ENCODE measurements at places on chromosomes 7 and 10.

DNA sequence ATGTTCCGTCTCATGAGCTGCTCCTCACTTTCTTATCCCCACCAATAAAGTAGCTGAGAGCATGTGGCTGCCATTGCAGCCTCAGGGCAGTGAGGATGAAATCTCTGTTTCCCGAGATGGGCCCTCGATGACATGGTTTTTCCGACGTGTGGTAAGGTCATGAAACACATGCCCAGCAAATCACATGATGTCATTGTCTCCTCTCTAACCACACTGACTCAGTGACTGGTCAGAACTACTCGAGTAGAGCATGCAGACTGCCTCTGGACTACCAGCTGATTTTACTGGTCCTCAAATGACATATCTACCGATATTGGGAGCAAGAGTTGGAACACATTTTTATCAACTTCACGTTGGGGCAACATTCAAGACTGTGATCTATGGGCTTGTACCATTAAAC, 786.1 kb downstream of the CNTNAP2 start:
- H3K4me1 ChIP-seq, result no peaks in the 10 kb centered on the region
- no peaks in the 10 kb centered on the region for H3K36me3 ChIP-seq
- no peak for DNase-seq
- H3K27me3 ChIP-seq, result no peaks in the 10 kb centered on the region
- H3K4me3 ChIP-seq, result no peak overlapping the region

- no peak overlapping the region for H3K27ac ChIP-seq
- no peaks in the 10 kb centered on the region for H3K4me1 ChIP-seq
- no peaks in the 10 kb centered on the region for H3K27me3 ChIP-seq
- DNase-seq, result no peak
These were observed 30.8 kb upstream of the SMNDC1 start for GRCh38 chr10:110335314-110336064.

DNA sequence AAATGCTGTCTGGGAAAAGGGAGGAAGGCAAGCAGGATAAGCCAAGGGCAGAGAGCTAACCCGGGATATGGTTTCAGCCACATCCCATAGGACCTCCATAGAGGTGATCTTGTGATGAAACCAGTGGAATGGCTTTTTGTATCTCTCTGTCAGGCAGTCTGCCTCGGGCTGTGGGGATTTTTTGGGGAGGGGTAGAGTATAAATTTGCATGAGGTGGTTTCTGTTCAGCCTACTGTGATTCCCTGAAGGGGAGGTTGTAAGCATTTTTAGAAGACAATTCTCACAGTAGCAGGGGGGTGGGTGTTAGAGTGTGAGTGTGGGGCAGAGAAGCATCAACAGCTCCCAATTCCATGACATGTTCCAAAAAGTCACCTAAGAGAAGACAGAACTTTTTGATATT, 11.8 kb downstream of the OR9A2 start:
- no peak for DNase-seq
- no peaks in the 10 kb centered on the region for H3K36me3 ChIP-seq
- no peak overlapping the region for H3K4me3 ChIP-seq
- H3K4me1 ChIP-seq, result no peaks in the 10 kb centered on the region
- H3K27ac ChIP-seq, result no peak overlapping the region

DNA sequence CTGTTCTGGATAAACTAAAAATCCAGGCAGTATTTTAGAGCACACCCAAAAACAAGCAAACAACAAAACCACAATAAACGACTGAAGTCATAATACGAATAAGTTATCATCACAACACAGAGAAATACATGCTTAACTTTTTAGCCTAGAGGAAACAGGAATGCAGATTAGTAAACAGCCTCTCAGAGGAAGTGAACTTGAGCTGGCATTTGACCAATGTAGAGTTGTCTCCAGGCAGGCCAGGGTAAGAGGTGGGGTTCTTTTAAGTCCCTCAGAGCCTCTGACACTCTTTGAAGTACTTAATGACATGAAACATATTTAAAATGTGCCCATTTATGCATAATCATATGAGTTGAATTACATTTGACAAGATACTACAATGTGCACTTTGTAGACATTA, 43.3 kb upstream of the PLXDC2 start:
- no peaks in the 10 kb centered on the region for H3K4me1 ChIP-seq
- no peaks in the 10 kb centered on the region for H3K27me3 ChIP-seq
- DNase-seq, result no peak
- H3K4me3 ChIP-seq, result no peak overlapping the region

- H3K27me3 ChIP-seq, result no peaks in the 10 kb centered on the region
- H3K4me1 ChIP-seq, result no peaks in the 10 kb centered on the region
- H3K36me3 ChIP-seq, result no peaks in the 10 kb centered on the region
- H3K27ac ChIP-seq, result no peak overlapping the region
- no peak for DNase-seq
- H3K4me3 ChIP-seq, result no peak overlapping the region
These were observed 8.8 kb upstream of the FGL2 start for GRCh38 chr7:77208416-77208815.

- DNase-seq, result no peak
- H3K27ac ChIP-seq, result no peak overlapping the region
- H3K27me3 ChIP-seq, result no peaks in the 10 kb centered on the region
- H3K4me1 ChIP-seq, result peaks cover 20% of the 10 kb centered on the region
- no peaks in the 10 kb centered on the region for H3K36me3 ChIP-seq
- H3K4me3 ChIP-seq, result no peak overlapping the region
These were observed 124.7 kb downstream of the CUBN start for GRCh38 chr10:17004801-17005380.

DNA sequence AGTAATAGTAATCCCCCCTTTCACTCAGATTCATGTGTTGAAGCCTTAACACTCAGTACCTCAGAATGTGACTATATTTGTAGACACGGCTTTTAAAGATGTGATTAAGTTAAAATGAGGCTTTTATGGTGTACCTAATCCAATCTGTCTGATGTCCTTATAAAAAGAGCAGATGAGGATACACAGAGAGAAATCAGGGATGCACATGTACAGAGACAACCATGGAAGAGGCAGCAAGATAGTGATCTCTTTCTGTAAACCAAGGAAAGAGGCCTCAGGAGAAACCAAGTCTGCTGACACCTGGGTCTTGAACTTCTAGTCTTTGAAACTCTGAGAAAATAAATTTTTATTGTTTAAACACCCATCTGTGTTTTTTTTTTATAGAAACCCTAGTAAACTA, 44.0 kb upstream of the ZNF365 start:
- no peaks in the 10 kb centered on the region for H3K36me3 ChIP-seq
- no peaks in the 10 kb centered on the region for H3K4me1 ChIP-seq
- H3K27me3 ChIP-seq, result no peaks in the 10 kb centered on the region
- no peak for DNase-seq

GRCh38 chr7:12985228-12985627, 297.8 kb downstream of the ARL4A start:
- no peak overlapping the region for H3K27ac ChIP-seq
- DNase-seq, result no peak
- H3K27me3 ChIP-seq, result no peaks in the 10 kb centered on the region
- no peaks in the 10 kb centered on the region for H3K4me1 ChIP-seq

GRCh38 chr7:108345710-108346336, 110.4 kb downstream of the NRCAM start:
- no peaks in the 10 kb centered on the region for H3K4me1 ChIP-seq
- no peak for DNase-seq
- H3K27me3 ChIP-seq, result no peaks in the 10 kb centered on the region

DNA sequence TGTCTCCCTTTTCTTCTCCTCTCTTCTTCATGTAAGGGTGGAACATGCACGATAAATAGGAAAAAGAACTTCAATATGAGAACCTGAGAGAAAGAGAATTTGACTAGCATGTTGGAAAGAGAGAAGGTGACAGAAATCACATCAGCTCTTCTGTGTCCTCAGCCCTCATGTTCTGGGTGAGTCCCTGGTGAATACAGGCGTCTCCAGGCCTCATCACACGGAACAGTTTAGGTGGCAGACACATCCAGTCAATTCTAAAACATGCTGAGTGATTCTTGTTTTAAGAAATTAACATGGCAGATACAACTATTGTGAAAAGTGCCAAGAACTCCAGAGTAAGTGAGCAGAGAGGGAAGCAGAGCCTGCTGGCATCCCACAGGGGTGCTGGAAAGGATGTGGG, 96.1 kb downstream of the FAM107B start:
- DNase-seq, result no peak
- no peaks in the 10 kb centered on the region for H3K27me3 ChIP-seq
- H3K4me3 ChIP-seq, result no peak overlapping the region
- no peaks in the 10 kb centered on the region for H3K36me3 ChIP-seq
- H3K4me1 ChIP-seq, result no peaks in the 10 kb centered on the region

DNA sequence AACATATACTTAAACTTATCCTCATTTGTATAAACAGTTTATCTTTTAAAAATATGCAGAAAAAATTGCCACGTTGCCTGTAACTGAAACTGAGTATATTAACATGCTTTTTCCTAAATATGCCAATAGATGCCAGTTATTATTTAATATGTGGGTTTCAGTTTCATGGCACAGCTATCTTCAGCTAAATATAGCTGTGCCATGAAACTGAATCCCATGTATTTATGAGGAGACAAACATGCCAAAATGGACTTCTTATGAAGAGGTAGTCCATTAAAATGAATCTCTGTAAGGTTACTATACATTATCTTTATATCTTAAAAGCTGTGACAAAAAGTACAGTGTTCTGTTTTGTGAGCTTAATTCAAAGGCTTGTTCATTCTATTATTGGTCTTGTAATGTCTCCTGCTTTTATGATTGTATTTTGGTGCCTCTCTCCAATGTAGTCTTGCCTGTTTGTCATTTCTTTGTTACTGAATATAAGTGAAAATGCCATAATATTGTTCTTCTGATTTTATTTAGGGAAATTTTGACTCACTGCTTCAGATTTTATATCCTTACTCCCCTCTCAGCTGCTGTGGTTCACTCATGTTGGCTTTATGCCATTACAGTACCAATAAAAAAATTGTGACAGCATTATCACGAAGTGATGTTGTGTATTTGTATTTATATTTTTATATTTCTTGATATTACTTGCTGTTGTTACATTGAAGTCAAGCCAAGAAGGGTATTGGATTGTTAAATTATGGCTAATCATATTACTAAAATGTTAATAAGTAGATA, 34.3 kb upstream of the CACNA2D1 start:
- H3K36me3 ChIP-seq, result no peaks in the 10 kb centered on the region
- no peak for DNase-seq
- H3K27me3 ChIP-seq, result no peaks in the 10 kb centered on the region

GRCh38 chr10:99859585-99859984, 77.1 kb downstream of the ABCC2 start:
- no peaks in the 10 kb centered on the region for H3K27me3 ChIP-seq
- no peaks in the 10 kb centered on the region for H3K4me1 ChIP-seq
- no peak overlapping the region for H3K27ac ChIP-seq
- no peak for DNase-seq

GRCh38 chr10:103845972-103846371, 9.4 kb downstream of the SH3PXD2A start:
- H3K4me1 ChIP-seq, result peaks cover 13% of the 10 kb centered on the region
- H3K36me3 ChIP-seq, result no peaks in the 10 kb centered on the region
- no peaks in the 10 kb centered on the region for H3K27me3 ChIP-seq
- peak overlapping the region; percentile 11 for H3K4me3 ChIP-seq

GRCh38 chr7:16479591-16479990, 14.1 kb upstream of the SOSTDC1 start:
- H3K4me3 ChIP-seq, result no peak overlapping the region
- H3K36me3 ChIP-seq, result no peaks in the 10 kb centered on the region
- no peaks in the 10 kb centered on the region for H3K27me3 ChIP-seq
- no peaks in the 10 kb centered on the region for H3K4me1 ChIP-seq
- H3K27ac ChIP-seq, result no peak overlapping the region
- no peak for DNase-seq

DNA sequence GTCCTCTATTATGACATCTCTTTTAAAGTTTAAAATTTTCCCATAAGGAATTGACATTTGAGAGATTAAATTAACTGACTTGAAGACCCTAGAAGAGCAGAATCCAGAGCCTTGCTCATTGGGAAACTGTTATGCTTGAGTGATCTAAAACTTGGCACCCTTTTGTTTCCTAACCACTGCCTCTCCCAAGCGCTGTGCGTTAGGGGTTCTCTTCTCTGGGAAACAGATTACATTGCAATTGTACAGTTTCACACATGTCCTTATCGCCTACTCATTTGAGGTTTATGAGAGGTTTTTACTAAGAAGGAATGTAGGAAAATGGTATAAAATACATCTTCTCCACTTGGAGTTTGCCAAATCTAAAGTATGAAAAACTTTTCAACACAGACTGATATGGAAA, 126.8 kb upstream of the AMPH start:
- H3K4me3 ChIP-seq, result no peak overlapping the region
- H3K4me1 ChIP-seq, result no peaks in the 10 kb centered on the region
- H3K36me3 ChIP-seq, result peaks cover 37% of the 10 kb centered on the region
- no peaks in the 10 kb centered on the region for H3K27me3 ChIP-seq

- no peak overlapping the region for H3K4me3 ChIP-seq
- H3K36me3 ChIP-seq, result no peaks in the 10 kb centered on the region
- no peak overlapping the region for H3K27ac ChIP-seq
These were observed 29.4 kb downstream of the CHST15 start for GRCh38 chr10:124063750-124064603.

GRCh38 chr7:33009734-33010133, 52.5 kb downstream of the FKBP9 start:
- no peaks in the 10 kb centered on the region for H3K4me1 ChIP-seq
- no peak overlapping the region for H3K27ac ChIP-seq
- H3K36me3 ChIP-seq, result peaks cover 23% of the 10 kb centered on the region

- DNase-seq, result no peak
- H3K4me1 ChIP-seq, result no peaks in the 10 kb centered on the region
- H3K36me3 ChIP-seq, result no peaks in the 10 kb centered on the region
- H3K27ac ChIP-seq, result no peak overlapping the region
- no peak overlapping the region for H3K4me3 ChIP-seq
These were observed 371.4 kb downstream of the GRM8 start for GRCh38 chr7:126881315-126881714.

GRCh38 chr7:101171442-101171837, 6.1 kb upstream of the VGF start:
- no peaks in the 10 kb centered on the region for H3K36me3 ChIP-seq
- no peak overlapping the region for H3K27ac ChIP-seq
- no peak overlapping the region for H3K4me3 ChIP-seq
- DNase-seq, result no peak
- peaks cover 60% of the 10 kb centered on the region for H3K4me1 ChIP-seq

DNA sequence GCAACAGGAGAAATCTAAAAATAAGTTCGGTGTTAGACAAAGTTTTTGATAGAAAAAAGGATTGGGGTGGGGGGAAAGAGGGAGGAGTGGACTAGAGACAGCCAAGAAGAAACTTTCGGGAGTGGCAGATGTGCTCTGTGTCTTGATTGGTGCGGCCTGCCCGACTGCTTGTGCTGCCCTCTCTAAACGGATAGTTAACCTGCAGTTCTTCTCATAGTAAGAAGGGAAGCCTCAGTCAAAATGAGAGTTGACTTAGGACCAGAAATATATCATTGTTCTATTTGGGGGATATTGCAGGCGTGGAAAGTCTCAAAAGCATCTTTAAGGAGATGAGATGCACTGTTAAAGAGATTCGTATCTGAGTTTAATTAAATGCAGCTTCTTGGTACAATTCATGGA, 39.3 kb downstream of the UBE3C start:
- H3K27me3 ChIP-seq, result no peaks in the 10 kb centered on the region
- H3K4me3 ChIP-seq, result no peak overlapping the region
- no peaks in the 10 kb centered on the region for H3K4me1 ChIP-seq
- H3K36me3 ChIP-seq, result peaks cover 18% of the 10 kb centered on the region

- no peak for DNase-seq
- H3K4me3 ChIP-seq, result no peak overlapping the region
- no peaks in the 10 kb centered on the region for H3K4me1 ChIP-seq
- no peaks in the 10 kb centered on the region for H3K27me3 ChIP-seq
These were observed 229.7 kb upstream of the ETV1 start for GRCh38 chr7:14219125-14219524.

Data from naive thymus-derived CD4-positive, alpha-beta T cell (primary cell).